ENCODE measurements at places on chromosomes 4 and X.

- DNase-seq = no peak
- no peak overlapping the region for H3K4me3 ChIP-seq
- no peaks in the 10 kb centered on the region for H3K27me3 ChIP-seq
- H3K27ac ChIP-seq = no peak overlapping the region
- H3K4me1 ChIP-seq = peaks cover 5% of the 10 kb centered on the region
Measured at GRCh38 chrX:45747905-45748304, 547.2 kb upstream of the DIPK2B start.

GRCh38 chr4:115219315-115219860 is 106.0 kb upstream of the NDST4 start:
- no peaks in the 10 kb centered on the region for H3K27me3 ChIP-seq
- H3K27ac ChIP-seq = no peak overlapping the region
- H3K4me1 ChIP-seq = no peaks in the 10 kb centered on the region
- H3K4me3 ChIP-seq = no peak overlapping the region
- DNase-seq = no peak

DNA sequence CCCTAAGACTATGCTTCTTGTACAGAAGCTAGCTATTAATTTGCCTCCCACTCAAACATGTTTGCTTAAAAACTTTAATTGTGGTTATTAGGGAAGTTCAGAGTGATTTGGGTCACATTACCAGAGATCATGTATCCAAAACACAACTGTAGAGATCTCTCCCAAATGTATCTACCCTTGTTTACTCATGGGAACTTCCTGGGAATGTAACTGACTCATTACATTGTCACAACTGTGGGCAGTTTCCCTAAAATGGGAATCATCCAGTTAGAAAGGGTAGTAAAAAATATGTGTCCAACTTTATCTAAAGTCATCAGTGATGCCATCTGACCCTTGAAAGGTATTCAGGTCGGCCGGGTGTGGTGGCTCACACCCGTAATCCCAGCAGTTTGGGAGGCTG is 40.3 kb upstream of the GLRA3 start:
- no peaks in the 10 kb centered on the region for H3K27me3 ChIP-seq
- DNase-seq = no peak
- H3K4me1 ChIP-seq = no peaks in the 10 kb centered on the region
- H3K27ac ChIP-seq = no peak overlapping the region
- no peak overlapping the region for H3K4me3 ChIP-seq

- no peak overlapping the region for H3K4me3 ChIP-seq
- H3K27ac ChIP-seq = no peak overlapping the region
- H3K27me3 ChIP-seq = no peaks in the 10 kb centered on the region
- no peaks in the 10 kb centered on the region for H3K36me3 ChIP-seq
- no peak for DNase-seq
Measured at GRCh38 chrX:2989565-2989964, 16.8 kb upstream of the ARSH start.

DNA sequence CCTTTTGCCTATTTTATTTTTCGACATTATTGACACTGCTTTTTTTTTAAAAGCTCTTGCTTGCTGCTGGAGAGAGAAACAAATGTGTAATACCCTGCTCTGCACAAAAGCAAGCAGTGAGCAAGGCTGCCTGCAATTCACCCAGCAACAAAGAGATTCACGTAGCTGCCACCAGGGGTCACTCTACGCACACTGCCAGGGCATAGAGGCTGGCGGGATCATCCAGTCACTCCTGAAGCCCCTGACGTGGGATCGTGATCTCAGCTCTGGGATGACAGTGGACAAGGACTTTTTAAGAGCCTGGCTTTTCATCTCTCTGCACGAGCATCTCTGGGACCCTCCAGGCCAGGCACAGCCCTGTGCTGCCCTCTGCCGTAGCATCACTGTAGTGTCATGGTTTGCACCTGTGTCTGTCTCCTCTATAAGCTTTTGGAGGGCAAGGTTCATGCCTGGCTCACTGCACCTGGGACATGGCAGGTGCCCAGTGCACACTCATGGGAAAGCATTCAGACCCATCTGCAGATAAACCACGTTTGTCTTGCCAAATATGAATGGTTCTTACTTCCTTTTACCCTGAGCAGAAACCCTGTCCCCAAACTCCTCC is 19.8 kb downstream of the C4orf50 start:
- no peaks in the 10 kb centered on the region for H3K36me3 ChIP-seq
- H3K27me3 ChIP-seq = peaks cover 18% of the 10 kb centered on the region
- H3K4me1 ChIP-seq = peaks cover 5% of the 10 kb centered on the region

GRCh38 chr4:154586296-154587033 is 4.1 kb downstream of the FGA start:
- no peaks in the 10 kb centered on the region for H3K27me3 ChIP-seq
- H3K4me3 ChIP-seq = no peak overlapping the region
- H3K27ac ChIP-seq = no peak overlapping the region
- DNase-seq = no peak

DNA sequence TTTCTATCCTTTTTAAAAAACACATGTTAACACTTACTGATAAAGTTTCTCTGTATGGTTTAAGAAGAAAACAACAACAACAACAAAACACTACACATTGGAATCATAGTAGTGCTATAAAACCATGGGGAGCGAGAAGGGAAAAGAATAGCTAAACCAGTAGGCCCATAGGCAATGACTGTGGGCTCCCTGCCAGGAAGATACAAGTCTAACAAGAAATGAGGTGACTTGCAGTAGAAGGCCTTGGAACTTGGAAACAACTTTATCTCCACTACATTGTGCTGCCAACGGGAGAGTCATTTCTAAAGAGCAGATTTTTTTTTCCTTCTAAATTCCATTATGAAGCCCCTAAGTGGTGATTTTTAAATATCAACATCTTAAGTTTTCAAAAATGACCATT is 78.0 kb downstream of the GPC4 start:
- no peaks in the 10 kb centered on the region for H3K27me3 ChIP-seq
- H3K4me1 ChIP-seq = no peaks in the 10 kb centered on the region
- DNase-seq = no peak
- no peaks in the 10 kb centered on the region for H3K36me3 ChIP-seq

- H3K36me3 ChIP-seq = no peaks in the 10 kb centered on the region
- H3K4me3 ChIP-seq = no peak overlapping the region
- H3K4me1 ChIP-seq = no peaks in the 10 kb centered on the region
- no peak overlapping the region for H3K27ac ChIP-seq
- DNase-seq = no peak
- no peaks in the 10 kb centered on the region for H3K27me3 ChIP-seq
Measured at GRCh38 chr4:138062929-138063328, 179.2 kb downstream of the SLC7A11 start.

DNA sequence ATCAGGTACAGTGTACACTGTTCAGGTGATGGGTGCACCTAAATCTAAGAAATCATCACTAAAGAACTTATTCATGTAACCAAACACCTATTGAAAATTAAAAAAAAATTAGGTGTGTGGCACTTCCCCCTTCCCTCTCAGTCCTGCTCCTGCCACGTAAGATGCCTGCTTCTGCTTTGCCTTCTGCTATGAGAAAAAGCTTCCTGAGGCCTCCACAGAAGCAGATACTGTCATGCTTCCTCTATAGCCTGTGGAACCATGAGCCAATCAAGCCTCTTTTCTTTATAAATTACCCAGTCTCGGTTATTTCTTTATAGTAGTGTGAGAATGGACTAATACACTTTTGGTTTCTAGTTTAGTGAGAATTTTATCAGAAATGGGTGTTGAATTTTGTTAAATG is 459.8 kb upstream of the DIPK2B start:
- H3K27ac ChIP-seq = no peak overlapping the region
- H3K36me3 ChIP-seq = no peaks in the 10 kb centered on the region
- no peaks in the 10 kb centered on the region for H3K27me3 ChIP-seq
- no peak for DNase-seq
- no peak overlapping the region for H3K4me3 ChIP-seq
- no peaks in the 10 kb centered on the region for H3K4me1 ChIP-seq

DNA sequence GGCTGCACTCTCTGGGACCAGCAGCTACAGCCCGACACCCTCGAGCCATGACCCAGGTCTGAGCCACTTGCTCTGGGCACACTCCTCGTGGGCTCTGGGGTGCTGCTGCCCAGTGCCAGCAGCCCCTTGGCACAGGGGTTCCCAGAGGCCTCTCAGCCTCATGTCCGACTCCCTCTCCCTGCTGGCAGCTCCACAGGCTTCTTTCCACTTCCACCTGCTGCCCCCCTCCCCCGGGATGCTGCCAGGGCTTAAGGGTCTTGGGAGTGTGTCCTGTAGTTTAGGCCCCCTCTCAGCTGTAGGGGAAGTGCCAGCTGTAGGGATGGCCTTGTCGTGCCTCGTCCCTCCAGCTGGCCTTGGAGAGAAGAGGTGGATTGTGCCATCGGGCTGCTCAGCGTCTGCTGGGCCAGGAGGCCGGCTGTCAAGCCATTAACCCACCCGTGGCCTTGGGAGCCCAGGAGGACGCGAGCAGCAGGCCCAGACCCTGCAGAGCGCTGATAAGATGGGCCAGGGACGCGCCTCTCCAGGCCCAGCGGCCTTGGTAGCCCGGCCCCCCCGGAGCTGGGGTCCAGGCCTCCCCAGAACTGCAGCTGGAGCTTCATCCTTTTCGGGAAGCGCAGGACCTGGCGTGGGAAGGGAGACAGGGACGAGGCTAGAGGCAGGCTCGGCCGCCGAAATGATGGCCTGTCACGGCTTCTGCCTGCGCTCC is 1.0 kb upstream of the USP27X start:
- no peaks in the 10 kb centered on the region for H3K27me3 ChIP-seq
- H3K4me3 ChIP-seq = no peak overlapping the region
- no peak overlapping the region for H3K27ac ChIP-seq
- DNase-seq = no peak

DNA sequence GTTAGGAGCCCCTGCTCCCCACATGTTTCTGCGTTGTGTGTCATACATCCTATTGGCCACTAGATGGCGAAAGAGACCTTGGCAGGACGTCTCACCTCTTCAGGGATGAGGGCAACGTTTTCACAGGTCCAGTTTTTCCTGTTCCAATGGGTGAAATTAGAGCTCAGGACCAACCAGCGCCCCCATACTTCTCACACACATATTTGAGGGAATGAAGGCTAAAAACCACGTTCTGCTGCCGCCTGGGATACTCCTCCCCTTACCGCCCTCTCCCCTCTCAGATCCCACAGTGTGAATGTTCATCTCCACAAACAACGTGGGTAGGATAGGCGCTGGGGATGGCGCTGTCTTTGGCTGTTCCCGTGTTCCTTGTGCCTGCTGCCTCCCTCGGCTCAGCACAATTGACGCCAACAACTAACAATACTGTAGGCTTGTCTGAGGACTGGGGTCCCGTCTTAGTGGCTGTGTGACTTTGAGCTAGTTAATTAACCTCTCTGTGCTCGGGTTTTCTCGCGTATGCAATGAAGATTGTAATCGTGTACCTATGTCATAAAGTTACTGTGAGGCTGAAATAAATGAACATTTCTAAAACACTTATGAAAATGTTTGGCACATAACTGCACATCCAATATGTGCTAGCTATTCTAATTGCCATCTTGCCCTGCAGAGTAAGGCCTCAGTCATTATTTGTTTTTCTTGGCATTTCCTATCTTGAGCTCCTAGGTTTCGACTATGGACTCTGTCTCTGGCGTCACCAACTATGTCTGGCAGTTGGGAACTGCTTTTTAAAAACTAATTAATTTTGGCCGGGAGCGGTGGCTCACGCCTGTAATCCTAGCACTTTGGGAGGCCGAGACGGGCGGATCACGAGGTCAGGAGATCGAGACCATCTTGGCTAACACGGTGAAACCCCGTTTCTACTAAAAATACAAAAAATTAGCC is 181.3 kb upstream of the STK26 start:
- peak; percentile 46 for DNase-seq
- H3K36me3 ChIP-seq = no peaks in the 10 kb centered on the region
- H3K27ac ChIP-seq = no peak overlapping the region
- 0 out of 2 replicates have a peak, but pooled peaks cover 3% of the 10 kb centered on the region for H3K4me1 ChIP-seq

DNA sequence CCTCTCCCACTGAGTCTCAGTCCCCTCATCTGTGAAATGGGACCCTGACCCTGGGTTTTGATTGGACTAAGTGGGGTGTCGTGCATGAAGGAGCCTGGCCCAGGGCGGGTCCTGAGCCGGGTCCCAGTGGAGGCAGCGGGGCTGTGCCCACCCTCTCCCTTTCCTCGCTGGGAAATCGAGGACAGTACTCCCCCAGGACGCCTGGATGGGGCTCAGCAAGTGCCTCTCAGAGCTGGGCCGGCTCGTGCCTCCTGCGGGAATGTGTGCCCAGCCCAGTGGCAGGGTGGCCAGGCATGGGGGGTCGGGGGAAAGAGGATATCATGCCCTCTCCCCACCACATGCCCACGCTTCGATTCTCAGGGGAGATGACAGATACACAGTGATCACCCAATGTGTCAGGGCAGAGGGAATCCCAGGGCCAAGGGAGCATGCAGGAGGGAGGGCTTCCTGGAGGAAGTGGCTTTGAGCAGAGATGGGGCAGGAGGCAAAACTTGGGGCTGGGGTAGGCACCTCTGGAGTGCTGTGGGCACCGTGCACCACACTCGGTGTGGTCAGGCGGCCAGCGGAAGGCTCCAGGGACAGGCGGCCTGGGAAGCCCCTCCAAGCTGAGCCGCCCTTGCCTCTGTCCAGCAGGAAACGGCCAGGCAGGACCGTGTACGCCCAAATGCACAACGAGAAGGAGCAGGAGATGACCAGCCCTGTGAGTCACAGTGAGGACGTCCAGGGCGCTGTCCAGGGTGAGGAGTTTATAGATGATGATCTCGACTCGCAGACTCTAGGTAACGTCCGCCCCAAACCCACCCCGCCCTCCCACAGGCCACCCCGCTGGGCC is 203.0 kb downstream of the AFAP1 start:
- no peaks in the 10 kb centered on the region for H3K36me3 ChIP-seq
- no peak for DNase-seq
- H3K27me3 ChIP-seq = peaks cover 98% of the 10 kb centered on the region
- H3K27ac ChIP-seq = no peak overlapping the region
- H3K4me1 ChIP-seq = no peaks in the 10 kb centered on the region
- no peak overlapping the region for H3K4me3 ChIP-seq

- H3K36me3 ChIP-seq = no peaks in the 10 kb centered on the region
- H3K4me1 ChIP-seq = no peaks in the 10 kb centered on the region
- no peak overlapping the region for H3K27ac ChIP-seq
- H3K4me3 ChIP-seq = no peak overlapping the region
Measured at GRCh38 chrX:109089359-109089758, 353.0 kb upstream of the IRS4 start.

DNA sequence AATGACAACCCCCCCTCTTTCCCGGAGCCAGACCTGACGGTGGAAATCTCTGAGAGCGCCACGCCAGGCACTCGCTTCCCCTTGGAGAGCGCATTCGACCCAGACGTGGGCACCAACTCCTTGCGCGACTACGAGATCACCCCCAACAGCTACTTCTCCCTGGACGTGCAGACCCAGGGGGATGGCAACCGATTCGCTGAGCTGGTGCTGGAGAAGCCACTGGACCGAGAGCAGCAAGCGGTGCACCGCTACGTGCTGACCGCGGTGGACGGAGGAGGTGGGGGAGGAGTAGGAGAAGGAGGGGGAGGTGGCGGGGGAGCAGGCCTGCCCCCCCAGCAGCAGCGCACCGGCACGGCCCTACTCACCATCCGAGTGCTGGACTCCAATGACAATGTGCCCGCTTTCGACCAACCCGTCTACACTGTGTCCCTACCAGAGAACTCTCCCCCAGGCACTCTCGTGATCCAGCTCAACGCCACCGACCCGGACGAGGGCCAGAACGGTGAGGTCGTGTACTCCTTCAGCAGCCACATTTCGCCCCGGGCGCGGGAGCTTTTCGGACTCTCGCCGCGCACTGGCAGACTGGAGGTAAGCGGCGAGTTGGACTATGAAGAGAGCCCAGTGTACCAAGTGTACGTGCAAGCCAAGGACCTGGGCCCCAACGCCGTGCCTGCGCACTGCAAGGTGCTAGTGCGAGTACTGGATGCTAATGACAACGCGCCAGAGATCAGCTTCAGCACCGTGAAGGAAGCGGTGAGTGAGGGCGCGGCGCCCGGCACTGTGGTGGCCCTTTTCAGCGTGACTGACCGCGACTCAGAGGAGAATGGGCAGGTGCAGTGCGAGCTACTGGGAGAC is 1.6 kb downstream of the PCDH10 start:
- no peak overlapping the region for H3K4me3 ChIP-seq
- no peak for DNase-seq
- no peaks in the 10 kb centered on the region for H3K36me3 ChIP-seq
- H3K4me1 ChIP-seq = no peaks in the 10 kb centered on the region
- H3K27me3 ChIP-seq = no peaks in the 10 kb centered on the region

All from MM.1S (cell line).